Fibroblast of villous mesenchyme (primary cell): ENCODE measurements at places on chromosomes 13 and 19. TPM values are rescaled to one million over a fixed set of nuclear protein-coding genes. Genes with fewer than 3 reads are reported as not detected.

- no peak for DNase-seq
These were observed 2.2 kb upstream of the TNFSF9 start for GRCh38 chr19:6528544-6529121.

The SMIM44 gene
- not detected in 2 replicates for total RNA-seq

GRCh38 chr19:40553885-40554857 lies 22.5 kb upstream of the SHKBP1 start:
- no peak for DNase-seq

DNA sequence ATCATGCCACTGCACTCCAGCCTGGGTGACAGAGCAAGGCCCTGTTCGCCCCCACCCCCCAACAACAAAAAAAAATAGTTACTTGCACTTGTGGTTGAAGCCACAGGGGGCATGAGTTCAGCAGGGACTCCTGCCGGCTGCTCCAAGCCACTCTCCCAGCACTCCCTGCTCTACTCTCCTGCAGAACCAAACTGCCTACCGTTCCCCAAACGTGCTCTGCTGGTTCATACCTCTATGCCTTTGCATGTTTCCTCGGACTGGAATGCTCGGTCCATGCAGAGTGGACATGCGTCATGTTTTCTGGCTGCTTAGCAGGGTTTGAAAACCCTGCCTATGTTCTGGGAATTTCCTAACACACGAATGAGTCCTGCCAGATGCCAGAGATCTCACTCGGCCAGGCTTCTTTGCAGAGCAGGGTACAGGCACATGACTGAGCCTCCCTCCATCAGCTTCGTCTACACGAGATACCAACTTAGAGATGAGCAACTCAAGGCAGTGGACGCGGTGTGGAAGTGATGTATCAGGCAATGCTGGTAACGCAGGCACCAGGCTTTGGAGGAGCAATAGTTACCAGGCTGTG lies 8.5 kb upstream of the SLC25A15 start:
- DNase-seq: peak; percentile 20

The LIPE gene
- 2.3 and 3.0 TPM in 2 replicates for total RNA-seq

The KLK12 gene
- total RNA-seq: not detected in 2 replicates

DNA sequence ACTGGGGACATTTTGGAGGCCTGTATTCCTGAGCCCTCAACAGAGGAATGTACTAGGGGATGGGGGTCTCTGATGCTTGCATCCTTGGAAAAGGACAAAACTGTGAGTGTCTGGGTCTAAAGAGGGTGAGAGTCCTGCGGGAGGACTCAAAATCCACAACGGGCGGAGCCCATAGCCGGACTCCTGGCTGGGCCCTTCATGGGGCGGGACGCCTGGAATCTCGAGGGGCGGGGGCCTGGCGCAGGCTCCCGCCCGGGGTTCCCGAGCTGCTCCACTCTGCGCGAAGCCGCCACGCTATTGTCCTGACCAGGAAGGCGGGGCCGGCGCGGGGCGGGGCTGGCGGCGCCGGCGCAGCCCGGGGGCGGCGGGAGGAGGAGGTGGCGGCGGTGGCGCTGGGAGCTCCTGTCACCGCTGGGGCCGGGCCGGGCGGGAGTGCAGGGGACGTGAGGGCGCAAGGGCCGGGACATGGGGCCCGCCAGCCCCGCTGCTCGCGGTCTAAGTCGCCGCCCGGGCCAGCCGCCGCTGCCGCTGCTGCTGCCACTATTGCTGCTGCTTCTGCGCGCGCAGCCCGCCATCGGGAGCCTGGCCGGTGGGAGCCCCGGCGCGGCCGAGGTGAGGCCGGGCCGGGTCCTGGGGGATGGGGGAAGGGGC lies at the start of gene APLP1:
TSS of gene APLP1 (plus strand) at position 403 of the 651 bp plus-strand sequence. CDS start at position 466, 63 bp downstream.
- DNase-seq: peak; percentile 19

The ZIM2 gene
- total RNA-seq: not detected in 2 replicates

- no peak for DNase-seq
These were observed 1396.4 kb downstream of the EFNB2 start for GRCh38 chr13:105139048-105139379.

DNA sequence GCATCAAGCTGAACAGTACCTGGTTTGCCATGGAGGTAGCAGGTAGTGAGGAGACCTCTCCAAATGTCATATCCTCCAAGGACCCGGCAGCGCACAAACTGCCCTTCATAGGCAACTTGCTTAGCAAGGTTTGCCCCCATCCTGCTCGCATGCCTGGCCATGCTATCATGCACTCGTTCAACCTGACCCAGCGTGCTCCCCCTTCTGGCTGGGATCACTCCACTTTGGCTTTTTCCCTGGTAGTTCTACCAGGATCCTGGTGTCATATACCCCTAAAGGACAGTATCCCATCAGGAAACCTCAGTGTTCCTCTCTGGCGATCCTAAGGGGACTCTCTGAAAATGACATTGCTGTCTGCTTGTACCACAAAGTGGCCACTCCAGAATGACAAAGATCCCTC lies 38.6 kb upstream of the ZNF30 start:
- no peak for DNase-seq

- no peak for DNase-seq
These were observed 17.0 kb upstream of the LPAR6 start for GRCh38 chr13:48429886-48430285.

DNA sequence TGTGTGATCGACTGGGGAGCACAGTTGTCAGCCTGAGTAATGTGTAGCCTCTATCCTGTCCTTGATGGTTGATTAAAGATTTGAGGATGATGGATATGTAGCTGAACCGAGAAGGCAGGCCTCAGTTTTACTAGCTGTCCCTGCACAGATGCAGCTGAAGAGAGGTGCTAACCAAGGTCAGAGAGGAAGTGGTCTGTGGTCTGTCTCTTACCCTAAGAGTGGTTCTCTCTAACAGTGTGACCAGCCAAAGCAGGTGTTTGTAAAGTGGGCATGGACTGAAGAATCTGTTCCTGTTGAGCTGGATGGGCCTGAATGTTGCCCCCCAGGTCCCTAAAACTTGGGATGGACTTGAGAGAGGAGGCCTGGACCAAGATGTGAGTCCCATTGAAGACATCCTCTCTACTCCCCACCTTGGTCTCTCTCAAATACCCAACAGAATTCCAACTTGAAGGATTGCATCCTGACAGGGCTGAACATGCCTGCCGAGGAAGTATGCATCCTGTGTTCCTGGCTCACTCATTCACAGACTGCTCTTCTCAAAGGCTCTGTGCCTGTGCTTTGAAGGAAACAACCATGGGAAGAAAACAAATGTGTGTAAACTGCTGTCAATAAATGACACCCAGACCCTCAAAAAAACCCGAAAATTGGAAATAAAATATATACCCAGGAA lies 223.8 kb downstream of the MAB21L1 start:
- DNase-seq: no peak

The CEACAM6 gene
- not detected in 2 replicates for total RNA-seq

DNA sequence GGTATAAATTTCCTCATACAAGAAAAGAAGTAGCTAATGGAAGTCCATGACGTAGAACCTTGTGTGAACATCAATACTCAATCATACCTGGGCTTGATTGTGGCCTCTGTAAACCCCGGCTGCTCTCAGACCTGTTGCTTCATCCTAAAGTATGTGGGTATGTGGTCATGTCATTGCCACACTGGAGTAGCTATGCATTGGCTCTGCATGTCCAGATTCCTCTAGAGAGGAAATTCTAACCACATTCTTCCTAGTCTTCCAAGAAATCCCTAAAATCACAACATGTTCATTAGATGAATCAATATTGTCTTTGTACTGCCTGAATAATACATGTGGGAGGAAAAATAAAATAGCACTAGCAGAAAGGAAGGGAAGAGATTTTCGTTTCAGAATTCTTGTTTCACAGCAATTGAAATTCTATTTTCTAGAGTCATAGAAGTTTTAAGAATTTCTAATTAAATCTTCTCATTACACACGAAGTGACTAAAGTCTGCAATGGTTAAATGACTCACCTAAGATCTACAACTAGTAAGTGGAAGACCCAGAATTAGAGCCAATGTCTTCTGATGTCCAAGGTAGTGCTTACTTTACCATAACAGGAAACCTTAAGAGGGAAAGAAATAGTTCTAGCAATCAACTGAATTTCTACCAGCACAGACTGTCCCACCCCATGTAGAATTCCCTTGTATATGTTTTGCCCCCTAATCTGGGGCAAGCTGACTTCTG lies 28.0 kb downstream of the RXFP2 start:
- DNase-seq: peak; percentile 61

GRCh38 chr13:68257111-68257842 lies 1027.1 kb upstream of the PCDH9 start:
- DNase-seq: no peak

The CCDC8 gene
- 8.6 and 12.9 TPM in 2 replicates for total RNA-seq

DNA sequence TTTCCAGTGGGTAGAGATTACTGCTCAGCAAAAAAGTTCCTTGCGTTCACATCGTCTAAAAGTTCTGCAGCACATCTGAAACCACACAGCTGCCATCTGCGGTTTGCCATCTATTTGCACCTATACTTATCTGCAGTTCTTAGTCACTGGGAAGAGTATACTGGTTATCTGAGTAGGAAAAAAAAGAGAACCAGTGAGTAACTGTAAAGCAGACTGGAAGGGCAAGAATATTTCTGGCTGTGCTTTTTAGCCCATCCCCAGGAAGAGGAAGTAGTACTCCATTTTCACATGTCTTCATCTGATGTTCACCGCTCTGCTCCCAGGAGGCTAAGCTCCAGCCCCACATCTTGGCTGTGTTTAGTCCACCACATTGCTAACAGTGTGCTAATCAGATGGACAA lies 35.6 kb downstream of the EFNB2 start:
- DNase-seq: peak; percentile 76

DNA sequence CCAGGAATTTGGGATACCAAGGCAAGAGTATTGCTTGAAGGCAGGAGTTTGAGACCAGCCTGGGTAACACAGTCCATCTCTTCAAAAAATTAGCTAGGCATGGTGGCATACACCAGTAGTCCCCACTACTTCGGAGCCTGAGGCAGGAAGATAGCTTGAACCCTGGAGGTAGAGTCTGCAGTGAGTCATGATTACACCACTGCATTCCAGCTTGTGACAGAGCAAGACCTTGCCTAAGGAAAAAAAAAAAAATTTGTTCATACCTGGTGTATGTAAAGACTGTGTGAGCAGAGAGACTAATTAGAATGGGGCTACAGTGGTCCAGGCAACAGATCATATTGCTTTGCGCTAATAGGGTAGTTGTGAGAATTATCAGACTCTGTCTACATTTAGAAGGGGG lies 778.3 kb upstream of the PCDH20 start:
- DNase-seq: no peak

The CABP5 gene
- total RNA-seq: not detected in 2 replicates

The HSD17B14 gene
- total RNA-seq: 12.2 and 13.8 TPM in 2 replicates

The SYT3 gene
- total RNA-seq: under 0.01 TPM in 1 of 2 replicates, not detected in the other

DNA sequence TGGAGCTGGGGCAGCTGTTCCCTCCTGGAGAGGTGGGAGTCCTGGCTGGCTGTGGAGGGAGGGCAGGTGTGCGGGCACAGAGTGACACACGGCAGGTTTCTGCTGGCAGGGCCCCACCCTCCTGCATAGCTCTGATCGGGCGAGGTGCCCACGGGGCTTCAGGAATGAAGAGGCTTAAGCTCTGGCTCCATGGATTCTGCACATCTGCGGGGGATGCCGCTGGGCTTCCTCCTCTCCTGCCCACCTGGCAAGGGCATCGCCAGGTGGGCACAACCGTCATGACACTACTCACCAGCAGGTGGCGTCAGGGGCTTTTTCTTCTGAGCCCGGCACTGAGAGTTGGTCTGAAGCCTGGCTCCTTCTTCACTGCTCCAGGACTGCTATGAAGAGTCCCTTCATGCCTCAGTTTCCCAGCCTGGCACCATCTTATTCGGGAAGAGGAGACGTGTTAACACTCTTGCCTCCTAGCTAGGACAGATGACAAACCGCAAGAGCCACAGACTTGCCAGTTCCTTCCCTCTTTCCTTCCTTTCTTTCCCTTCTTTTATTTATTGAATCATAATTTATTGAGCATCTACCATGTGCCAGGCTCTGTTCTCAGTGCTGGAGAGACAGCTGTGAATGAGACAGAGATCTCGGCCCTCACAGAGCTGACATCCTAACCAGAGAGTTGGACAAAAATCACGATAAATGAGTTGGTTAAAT lies 15.2 kb upstream of the PAK4 start:
- no peak for DNase-seq

DNA sequence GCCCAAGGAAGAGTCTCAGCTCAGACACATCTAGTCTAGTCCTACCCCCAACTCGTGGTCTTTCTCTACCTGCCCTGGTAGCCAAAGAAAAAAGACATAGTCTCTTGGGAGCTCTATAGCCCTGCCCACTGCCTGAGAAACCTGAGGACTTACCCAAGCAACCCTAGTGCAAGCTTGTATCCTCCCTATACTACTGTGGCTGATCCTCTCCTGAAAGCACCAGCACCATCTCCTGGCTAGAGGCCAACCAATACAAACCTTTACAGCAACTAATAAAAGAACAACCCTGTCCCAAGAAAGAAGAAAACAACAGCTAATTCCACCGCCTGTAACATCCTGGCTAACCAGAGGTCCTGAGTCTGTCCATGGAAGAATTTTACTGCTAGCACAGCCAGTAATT lies 532.4 kb downstream of the SLITRK6 start:
- DNase-seq: no peak

DNA sequence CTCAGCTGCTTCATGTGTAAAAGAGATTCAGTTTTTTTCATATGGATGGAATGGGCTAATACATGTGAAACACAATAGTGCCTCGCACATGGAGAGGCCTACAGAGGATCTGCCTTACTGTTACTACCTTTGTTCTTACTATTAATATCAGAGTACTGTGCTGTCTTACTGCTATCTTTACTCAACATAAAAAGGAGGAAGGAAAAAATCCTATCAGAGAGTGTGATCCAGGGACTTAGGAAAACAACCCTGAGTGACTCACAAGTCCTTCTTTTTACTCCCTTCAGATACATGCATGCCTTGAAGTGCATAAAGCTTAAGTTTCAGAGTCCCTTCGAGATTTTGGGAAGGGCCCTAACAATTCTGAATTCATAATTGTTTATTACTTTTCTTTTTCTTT lies 136.8 kb downstream of the TBC1D4 start:
- peak; percentile 42 for DNase-seq

- DNase-seq: no peak
These were observed at the start of gene CADM4 for GRCh38 chr19:43639519-43640423. TSS of gene CADM4 (minus strand) at chr19:43639850. CDS start at chr19:43639790, 60 bp downstream.

DNA sequence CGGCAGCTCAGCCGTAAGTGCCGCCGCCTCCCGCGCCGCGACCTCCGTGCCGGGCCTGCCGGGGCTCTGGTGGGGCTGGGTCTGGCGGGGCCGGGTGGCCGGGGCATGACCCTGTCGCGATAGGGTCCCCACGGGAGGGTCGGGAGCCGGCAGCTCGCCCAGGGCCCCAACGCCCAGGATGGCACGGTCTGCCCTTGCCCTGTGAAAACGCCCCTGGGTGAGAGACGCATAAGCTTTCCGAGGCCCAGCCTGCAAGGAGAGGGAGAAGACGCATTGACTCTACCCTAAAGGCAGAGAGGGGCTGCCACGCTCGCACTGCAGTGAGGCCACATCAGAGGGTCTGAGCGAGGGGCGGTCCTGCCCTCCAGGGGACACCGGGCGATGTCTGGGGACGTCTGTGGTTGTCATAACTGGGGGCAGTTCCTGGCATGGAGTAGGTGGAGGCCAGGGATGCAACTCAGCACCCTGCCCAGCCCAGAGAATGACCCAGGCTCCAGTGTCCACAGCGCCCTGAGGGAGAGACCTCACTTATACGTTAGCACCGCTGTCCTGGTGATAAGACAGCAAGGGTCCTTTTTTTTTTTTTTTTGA lies 539 bp downstream of the ZNF554 start:
- DNase-seq: no peak
